Jurkat, Clone E6-1 (cell line): ENCODE measurements at places on chromosomes 3 and 15.
A peak's percentile ranks its signal among the peaks of the same experiment; 100 is the strongest.

- no peak for DNase-seq
These were observed 8.9 kb downstream of the CA12 start for GRCh38 chr15:63372753-63373152.

DNA sequence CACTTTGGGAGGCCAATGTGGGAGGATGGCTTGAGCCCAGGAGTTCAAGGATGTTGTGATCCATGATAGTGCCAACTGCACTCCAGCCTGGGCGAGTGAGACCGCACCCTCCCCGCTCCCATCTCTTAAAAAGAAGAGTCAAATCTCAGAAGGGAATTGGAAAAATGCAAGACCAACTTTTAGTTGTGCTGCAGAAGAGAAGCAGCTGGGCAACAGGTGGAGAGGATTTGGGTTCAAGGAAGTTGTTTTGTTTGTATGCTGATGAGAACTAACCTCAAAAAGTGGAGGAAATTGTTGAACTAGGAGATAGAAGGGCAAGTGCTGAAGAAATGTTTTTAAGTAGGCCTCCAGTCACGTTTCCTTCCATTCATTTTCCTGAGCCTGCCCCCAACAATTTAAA is 12.8 kb upstream of the PDCD7 start:
- DNase-seq = no peak

DNA sequence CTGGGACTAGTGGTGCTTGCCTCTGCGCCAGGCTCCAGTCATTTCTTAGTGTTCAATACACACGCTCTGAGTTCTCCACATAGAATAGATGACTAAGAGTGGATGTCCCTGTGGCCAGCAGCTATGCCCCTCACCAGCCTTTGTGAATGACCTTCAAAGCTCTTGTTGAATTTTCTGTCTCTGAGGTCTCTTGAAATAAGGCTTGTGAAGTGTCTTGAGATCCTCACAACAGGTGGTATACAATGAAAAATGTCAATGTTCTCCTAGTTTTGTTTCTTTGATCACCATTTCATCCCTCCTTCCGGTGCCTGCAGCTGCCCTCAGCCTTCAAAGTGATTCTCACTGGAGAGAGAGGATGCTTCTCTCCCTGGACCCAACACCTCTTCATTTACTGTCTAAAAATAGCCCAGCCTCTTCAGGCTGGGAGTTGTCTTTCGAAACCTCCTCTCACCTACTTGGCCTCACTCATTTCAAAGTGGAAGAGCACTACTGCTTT is 5.4 kb downstream of the MAPKBP1 start:
- no peak for DNase-seq

DNA sequence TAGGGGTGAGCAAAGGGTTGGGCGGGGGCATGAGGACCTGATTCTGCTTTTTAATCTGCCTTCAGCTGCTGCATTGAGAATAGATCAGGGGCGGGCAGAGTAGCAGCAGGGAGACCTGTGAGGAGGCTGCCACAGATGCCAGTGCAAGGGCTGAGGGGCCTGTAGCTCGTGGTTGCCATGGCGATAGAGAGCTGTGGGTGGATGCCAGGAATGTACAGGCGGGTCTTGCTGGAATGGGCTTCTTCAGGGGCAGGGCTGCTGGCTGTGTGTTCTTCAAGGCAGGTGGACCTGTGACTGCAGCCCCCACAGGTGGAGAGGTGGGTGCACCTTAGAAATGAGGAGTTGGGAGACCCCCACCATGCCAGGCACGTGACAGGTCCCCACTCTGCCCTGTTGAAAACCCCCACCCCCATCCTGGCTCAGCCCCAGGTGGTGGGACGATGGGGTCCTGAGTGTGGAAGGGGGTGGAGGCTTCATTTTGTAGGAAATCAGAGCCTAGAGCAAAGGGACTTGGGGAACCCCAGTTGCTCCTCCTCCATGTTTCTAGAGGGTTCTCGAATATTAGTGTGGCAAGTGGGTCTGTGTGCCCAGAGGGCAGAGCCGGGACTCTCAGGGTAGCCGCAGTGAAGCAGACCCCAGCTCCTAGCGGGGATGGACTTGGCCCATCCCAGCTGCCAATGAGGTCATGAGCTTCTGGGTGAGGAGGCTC is 38.3 kb downstream of the SLC6A6 start:
- DNase-seq = no peak

- DNase-seq = peak; percentile 10
These were observed 27.3 kb downstream of the ADCY5 start for GRCh38 chr3:123421353-123422174.

DNA sequence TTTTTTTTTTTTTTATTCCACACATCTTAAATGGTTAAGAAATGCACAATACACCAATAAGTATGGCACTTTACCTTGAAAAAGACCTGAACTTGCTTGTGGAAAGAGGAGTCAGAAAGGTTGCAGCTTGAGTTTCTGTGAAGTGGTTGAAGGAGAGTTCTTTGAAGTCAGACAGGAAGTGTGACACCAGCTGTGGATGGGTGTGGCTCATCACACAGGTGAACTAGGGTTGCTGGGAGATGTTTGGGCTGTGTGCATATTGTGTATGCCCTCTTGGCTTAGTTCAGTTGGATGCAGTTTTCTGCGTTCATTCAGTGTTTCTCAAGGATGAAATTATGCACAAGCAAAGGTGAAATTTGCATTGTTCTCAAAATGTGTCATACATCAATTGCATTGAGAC is 6.3 kb downstream of the AEN start:
- peak; percentile 93 for DNase-seq

- no peak for DNase-seq
These were observed 309.2 kb downstream of the PDCD6IP start for GRCh38 chr3:34107669-34108068.

- no peak for DNase-seq
These were observed 32.2 kb upstream of the SEC22A start for GRCh38 chr3:123169492-123169929.

GRCh38 chr15:59203008-59203407 is 3.6 kb upstream of the LDHAL6B start:
- no peak for DNase-seq

DNA sequence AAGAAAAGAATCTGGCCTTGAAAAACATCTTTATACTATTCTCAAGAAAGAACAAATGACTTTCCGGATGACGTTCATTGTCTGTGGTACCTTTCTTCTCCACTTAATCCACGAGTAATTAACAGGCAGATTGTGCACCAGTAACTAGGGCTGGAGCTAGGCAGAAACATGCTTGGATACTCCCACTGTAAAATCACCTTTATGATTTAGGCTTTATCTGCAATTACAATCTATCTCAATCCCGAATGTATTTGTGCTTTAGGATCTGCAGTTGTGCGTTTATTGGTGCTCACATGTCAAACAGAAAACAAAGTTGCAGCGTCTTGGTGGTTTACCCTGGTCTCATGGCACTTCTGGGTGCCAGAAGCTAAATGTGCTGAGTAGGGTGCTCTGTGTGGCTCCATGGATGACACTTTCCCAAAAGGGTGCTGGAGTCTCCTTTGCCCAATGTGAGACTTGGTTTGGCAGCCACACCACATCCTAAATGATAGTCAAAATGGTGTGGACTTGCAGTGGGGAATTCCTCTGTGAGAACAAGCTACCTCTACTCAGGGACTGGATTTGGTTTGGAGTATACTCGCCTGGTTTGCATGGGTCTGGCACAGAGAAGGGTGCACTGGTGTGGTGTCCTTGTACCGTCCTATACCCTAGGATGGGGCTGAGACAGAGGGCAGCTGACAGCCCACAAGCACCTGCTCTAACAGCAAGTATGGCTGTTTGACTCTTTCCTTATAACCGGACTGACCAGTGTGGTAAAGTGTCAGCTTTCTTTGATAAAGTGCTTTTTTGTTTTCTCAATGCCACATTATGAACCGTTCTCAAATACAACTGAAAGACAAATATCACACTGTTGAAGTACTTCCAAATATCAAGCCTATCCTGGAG is 7.7 kb downstream of the SERP1 start:
- DNase-seq = no peak

- DNase-seq = no peak
These were observed 13.2 kb upstream of the TIPARP start for GRCh38 chr3:156661155-156661554.

GRCh38 chr15:97654481-97655076 is 305.9 kb upstream of the ARRDC4 start:
- no peak for DNase-seq

- no peak for DNase-seq
These were observed 1.4 kb upstream of the ACP3 start for GRCh38 chr3:132315851-132316250.

- DNase-seq = no peak
These were observed 101.9 kb upstream of the SLCO3A1 start for GRCh38 chr15:91751611-91752010.

- no peak for DNase-seq
These were observed 75.9 kb downstream of the ZBTB20 start for GRCh38 chr3:115071166-115071565.

GRCh38 chr3:36876181-36876936 is 68.5 kb downstream of the TRANK1 start:
- DNase-seq = peak; percentile 81

DNA sequence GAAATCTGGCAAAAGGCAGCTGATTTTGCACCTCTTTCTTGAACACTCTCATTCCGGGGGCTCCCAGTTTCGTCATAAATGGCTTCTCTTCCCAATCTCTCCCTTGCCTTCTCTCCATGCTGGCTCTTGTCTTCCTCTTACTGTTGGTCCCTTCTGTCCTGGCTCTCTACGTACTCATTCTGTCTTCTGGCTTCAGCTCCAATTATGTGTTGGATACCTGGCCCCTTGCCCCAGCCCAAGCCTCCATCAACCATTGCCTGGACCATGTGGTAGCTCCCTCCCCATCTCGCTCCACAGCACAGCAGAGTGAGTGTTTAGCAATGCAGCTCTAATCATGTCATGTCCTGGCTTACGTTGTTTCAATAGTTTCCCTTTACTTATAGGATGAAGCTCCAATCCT is 21.7 kb upstream of the KY start:
- DNase-seq = no peak
